ENCODE measurements at places on chromosomes 4 and X.
A peak's percentile ranks its signal among the peaks of the same experiment; 100 is the strongest.

DNA sequence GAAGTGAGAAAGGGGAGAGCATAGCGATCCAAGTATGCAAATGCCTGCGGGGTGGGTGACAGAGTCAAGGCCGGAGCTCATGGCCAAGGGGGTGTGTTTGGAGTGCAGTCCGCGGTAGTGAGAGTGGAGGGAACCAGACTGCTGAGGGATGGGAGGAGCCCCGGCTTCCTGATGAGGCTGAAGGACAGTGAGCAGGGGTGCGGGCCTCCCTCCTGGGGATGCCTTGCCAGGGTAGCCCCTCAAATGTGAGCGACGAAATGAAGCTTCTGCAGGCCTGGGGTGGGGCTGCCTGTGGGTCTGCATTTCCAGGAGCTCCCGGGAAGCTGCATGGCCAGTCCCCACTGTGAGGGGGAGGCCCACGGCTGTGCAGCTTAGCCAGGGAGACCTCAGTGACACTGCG lies 45.0 kb downstream of the PSAPL1 start:
- peak; percentile 51 for DNase-seq

DNA sequence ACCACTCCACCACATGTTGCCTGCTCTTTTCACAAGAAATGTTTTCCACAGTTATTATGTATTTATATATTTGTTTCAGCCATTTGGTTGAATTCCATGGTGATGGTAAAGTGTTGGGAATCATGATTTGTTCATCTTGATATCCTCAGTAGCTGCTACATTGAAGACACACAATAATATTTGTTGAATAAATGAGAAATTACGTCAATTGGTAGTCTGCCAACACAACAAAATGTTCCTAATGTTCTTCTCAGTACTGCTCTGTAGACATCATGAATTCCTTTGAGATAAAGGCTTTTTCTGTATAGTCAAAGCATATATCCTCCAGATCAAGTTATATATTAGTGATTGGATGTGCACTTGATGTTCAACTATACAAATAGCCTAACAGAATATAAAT lies 29.5 kb downstream of the CXXC4 start:
- no peak for DNase-seq

GRCh38 chr4:517806-518070 lies 18.7 kb downstream of the PIGG start:
- DNase-seq, result no peak

GRCh38 chr4:109155084-109155483 lies 147.4 kb downstream of the COL25A1 start:
- no peak for DNase-seq

- DNase-seq, result no peak
These were observed 160.4 kb downstream of the CPEB2 start for GRCh38 chr4:15162465-15163283.

DNA sequence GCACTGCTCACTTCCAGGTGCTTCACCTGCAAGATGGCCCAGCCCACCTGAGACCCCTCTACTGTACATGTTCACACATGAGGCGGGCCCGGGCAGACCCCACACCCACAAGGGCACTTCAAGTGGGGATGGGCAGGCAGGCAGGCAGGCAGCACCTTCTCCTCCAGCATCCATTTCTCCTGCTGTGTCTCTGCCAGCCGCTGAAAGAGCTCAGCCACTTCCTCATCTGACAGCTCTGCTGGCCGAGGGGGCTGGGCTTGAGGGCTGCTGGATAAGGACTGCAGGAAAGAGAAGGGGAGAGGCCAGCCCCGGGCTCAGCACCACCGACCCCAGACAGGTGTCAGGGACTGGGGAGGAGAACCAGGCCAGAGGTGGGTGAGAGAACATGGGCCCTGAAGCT lies 4.4 kb upstream of the KCND1 start:
- DNase-seq, result no peak

- no peak for DNase-seq
These were observed 514.2 kb upstream of the GALNT7 start for GRCh38 chr4:172654457-172654856.

DNA sequence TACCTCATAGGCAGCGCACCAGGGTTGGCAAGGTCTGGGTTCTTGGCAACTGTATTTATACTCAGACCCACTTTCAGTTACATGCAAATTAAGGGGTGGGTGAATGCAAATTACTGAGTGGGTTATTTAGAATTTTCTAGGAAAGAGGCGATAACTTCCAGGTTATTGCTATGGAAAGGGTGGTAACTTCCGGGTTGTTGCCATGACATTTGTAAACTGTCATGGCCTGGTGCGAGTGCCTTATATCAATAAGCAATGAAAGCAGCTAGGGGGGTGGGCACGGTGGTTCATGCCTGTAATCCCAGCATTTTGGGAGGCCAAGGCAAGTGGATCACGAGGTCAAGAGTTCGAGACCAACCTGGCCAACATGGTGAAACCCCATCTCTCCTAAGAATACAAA lies 57.5 kb upstream of the SLC7A3 start:
- no peak for DNase-seq

DNA sequence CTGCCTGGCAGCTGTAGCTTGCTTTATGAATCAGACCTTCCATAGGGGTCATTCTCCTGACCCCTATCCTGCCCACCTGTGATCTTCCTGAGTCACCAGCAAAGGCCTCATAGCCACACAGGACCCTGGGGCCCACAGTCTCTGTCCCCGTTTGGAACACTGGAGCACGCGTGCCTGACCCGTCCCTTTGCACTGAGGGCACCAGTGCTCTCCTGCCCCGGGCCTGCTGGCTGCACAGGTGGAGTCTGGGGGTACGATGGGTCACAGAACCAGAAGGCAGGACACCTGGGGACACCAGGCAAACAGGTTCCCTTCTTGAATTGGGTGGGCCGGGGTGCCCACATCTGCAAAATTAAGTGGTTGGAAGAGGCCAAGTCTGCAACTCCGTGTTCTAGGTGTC lies 97.2 kb downstream of the CPZ start:
- peak; percentile 7 for DNase-seq

- no peak for DNase-seq
These were observed 49.7 kb downstream of the ABCG2 start for GRCh38 chr4:88108747-88109122.

- DNase-seq, result no peak
These were observed 230.8 kb upstream of the AGTR2 start for GRCh38 chrX:115939636-115940160.

- DNase-seq, result no peak
These were observed 194.0 kb upstream of the BOD1L1 start for GRCh38 chr4:13821522-13821921.

DNA sequence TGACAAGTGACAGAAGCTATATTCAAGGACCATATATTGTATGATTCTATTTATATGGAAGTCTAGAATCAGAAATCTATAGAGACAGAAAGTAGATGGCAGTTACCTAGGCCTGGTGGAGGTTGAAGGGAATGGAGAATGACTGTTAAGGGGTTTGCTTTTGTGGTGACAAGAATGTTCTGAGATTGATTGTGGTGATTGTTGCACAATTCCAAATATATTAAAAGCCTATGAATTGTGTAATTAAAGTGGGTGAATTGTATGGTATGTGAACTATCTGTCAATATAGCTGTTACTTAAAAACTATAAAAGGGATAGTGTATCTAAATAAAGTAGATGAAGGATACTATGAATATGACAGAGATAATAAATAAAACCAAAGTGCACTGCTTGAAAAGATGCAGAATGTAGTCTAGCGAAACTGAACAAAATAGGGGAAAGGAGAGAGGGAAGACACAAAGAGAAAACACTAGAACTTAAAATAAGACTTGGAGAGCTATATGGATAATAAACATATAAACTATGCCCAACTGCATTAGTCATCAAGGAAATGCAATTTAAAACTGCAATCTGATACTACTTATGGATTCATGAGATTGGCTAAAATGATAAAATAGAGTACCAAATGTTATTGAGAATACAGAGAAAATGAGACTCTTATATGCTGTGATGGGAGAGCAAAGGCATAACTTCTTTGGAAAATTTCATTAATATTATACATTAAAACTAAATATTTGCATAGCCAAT lies 82.1 kb upstream of the BANK1 start:
- DNase-seq, result no peak

DNA sequence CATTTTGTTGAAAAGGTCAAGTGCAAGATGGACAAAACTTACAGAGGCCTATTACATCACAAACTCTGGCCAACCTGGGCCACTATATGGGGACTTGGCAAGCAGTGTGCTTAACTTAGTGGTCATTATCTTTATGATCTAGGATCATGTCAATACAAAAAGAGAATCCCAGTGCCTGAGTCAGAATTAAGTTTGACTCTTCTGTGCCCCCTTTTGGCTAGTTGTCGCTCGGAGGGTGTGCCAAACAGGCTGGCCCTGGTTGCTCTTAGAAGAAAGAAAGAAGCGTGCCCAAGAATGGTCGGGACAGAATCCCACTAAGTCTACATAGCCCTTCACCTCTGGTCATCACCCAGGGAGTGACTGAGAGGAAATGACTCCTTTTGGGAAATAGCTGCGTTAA lies 100.1 kb downstream of the EIF4E start:
- DNase-seq, result no peak

DNA sequence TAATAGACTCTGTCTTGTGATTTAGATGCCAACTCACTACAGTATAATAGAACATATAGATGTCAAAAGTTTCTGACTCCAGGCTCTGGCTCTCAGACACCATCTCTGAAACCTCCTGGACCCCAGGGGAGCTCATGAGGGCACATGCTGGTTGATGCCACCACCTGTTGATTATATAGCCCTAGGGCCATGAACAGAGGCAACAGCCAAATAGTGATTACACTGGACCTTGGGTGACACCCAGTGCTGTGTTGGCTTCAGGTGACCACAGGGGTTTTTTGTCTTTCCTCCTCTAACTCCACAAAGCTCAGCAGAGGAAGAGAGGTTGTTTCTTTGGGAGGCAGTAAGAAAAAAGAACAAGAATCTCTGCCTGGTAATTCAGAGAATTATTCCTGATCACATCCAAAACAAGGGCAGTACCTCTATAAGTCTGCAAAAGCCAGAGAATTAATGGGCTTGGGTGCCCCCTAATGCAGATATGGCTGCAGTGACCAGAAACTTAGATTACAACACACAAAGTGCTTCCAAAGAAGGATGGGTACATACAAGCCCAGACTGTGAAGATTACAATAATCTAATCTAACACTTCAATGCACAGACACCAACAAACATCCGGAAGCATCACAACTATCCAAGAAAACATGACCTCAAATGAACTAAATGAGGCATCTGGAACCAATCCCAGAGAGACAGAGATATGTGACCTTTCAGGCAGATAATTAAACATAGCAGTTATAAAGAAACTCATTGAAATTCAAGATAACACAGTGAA lies 1920.6 kb downstream of the ARAP2 start:
- no peak for DNase-seq

- DNase-seq, result no peak
These were observed 300.7 kb upstream of the CXXC4 start for GRCh38 chr4:104795264-104795939.

DNA sequence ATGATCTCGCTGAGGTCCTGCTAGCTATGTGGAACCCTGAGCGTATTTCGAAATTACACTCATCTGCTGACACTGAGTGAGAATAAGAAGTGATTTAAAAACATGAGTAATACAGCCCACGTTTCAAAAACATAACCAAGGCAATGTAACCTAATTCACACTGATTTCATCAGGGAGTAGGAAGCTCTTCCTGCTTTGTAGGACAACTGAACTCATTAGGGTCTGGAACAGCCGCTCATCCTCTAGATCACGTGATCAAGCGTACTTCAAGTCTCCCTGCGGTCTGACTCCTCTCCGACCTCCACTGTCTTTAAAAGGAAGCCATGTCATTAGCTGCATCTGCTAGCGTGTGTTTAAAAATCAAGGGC lies 138.0 kb downstream of the NSUN7 start:
- DNase-seq, result no peak

- DNase-seq, result no peak
These were observed 15.6 kb downstream of the GTPBP6 start for GRCh38 chrX:302975-303374.

- no peak for DNase-seq
These were observed 55.9 kb downstream of the STOX2 start for GRCh38 chr4:183960962-183961541.

DNA sequence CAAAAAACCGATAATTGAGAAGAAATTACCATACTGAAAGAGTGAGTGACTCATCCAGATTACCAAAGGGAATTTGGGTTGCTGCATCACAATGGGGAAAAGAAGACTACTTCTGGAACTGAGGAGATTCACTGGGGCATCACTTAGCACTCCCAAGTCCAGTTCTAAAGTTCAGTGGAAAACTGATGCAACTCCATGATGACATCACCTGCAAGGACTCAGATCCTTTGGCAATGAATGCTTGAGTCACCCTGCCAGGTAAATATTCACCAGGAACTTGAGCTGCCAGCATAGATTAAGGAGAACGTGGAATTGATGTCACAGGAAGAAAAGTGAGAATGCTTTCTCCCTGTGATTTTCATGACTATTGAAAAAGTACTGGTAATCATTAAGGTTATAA lies 32.0 kb upstream of the SMIM10L2A start:
- no peak for DNase-seq

GRCh38 chr4:6306299-6306698 lies 36.6 kb downstream of the WFS1 start:
- no peak for DNase-seq

DNA sequence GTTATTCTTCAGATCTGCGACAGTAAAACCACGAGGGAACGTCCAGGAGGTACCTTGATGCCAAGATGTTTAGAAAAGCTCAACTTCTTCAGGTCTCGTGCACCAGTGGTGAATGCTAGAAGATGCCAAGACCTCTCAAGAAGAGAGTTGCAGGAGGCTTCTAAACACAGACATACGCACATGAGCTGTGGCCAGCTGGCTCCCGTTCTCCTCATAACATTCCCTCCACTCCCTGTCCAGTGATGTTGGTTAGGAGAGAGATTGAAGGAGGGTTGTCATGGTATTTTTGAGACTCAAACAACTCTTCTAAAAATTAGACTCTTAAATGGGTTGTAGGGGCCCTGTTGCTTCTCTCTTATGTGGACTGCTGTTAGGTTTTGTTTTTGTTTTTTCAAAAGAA lies 184.3 kb downstream of the QDPR start:
- no peak for DNase-seq

- DNase-seq, result no peak
These were observed 182.1 kb upstream of the MAP3K15 start for GRCh38 chrX:19697416-19697815.

GRCh38 chrX:37782359-37782758 lies 2.5 kb downstream of the CYBB start:
- DNase-seq, result no peak

- DNase-seq, result no peak
These were observed 1851.3 kb upstream of the PCDH7 start for GRCh38 chr4:28868841-28869240.

DNA sequence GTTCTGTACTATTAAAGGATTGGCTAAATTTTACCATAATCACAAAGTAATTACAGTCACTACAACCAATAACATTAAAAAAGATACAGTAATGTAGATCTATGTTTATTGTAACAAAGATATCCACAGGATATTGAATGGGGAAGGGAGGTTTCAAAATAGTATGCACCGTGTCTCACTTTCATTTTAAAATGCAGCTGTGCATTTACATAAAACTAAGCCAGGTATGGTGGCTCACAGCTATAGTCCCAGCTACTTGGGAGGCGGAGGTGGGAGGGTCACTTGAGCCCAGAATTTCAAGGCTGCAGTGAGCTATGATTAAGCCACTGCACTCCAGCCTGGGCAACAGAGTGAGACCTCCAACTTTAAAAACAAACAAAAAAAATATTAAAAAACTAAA lies 8.5 kb downstream of the SRP72 start:
- DNase-seq, result no peak

Data from tibial artery (tissue), 4 donors.